NCI-H460 (cell line): ENCODE measurements at places on chromosomes 12 and 14.

GRCh38 chr14:35956376-35957085 is 130.4 kb downstream of the BRMS1L start:
- no peak for DNase-seq

DNA sequence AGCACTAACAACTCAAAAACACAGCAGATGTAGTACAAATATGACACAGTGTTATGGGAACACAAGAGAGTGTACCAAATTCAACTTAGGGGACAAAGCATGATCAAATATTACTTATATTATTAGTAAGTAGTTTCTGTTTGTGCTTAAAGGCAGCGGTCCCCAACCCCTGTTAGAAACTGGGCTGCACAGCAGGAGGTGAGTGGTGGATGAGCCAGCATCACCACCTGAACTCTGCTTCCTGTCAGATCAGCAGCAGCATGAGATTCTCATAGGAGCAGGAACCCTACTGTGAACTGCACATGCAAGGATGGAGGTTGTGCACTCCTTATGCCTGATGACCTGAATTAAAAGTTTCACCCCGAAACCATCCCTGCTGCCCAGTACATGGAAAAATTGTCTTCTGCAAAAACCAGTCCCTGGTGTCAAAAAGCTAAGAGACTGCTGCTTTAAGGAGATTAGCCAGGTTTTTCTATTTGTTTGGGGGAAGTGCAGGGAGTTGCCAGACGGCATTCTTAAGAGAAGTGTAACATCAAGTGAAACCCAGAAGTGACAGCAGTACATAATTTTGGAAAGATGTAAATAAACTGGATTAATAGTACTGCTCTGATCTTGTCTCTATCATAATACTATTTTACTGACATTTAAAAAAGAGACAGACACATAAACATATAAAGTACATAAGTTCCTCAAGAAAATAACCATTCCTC is 26.7 kb downstream of the GTF2A1 start:
- DNase-seq, result no peak

- DNase-seq, result no peak
These were observed 71.4 kb upstream of the SRSF5 start for GRCh38 chr14:69695322-69696203.

DNA sequence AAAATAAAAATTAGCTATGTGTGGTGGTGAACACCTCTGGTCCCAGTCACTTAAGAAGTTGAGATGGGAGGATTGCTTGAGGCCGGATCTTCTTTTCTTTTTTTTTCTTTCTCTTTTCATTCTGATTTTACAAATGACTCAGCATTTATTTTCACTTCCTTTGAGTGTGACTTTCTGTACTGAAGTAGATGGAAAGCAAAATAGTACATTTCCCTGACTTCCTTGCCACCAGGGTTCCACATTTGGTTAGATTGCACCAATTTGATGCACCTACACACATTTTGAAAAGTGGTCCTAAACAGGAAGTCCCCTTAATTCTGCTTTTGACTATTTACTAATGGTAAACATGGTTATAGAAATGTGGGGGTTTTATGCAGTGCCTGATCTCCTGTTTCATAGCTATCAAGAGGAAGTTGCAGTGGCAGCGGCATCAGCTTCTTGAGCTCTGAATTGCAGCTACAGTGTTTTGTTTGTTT is 13.0 kb upstream of the LEMD3 start:
- DNase-seq, result no peak

- DNase-seq, result no peak
These were observed 345.2 kb upstream of the KITLG start for GRCh38 chr12:88925454-88925853.

- DNase-seq, result no peak
These were observed 52.2 kb downstream of the ATF7IP start for GRCh38 chr12:14417715-14418114.

GRCh38 chr14:59275668-59276067 is 87.2 kb downstream of the DAAM1 start:
- peak; percentile 33 for DNase-seq

- DNase-seq, result no peak
These were observed 122.7 kb upstream of the LMNTD1 start for GRCh38 chr12:25675808-25676207.
